ENCODE measurements at places on chromosomes 16 and 17.

GRCh38 chr17:71349908-71350600 lies 770.8 kb upstream of the SOX9 start:
- no peak for DNase-seq

- DNase-seq = no peak
Observed at GRCh38 chr16:28192806-28193529, 18.8 kb downstream of the XPO6 start.

- no peak for DNase-seq
Observed at GRCh38 chr16:2350500-2350899, 10.0 kb upstream of the ABCA3 start.

DNA sequence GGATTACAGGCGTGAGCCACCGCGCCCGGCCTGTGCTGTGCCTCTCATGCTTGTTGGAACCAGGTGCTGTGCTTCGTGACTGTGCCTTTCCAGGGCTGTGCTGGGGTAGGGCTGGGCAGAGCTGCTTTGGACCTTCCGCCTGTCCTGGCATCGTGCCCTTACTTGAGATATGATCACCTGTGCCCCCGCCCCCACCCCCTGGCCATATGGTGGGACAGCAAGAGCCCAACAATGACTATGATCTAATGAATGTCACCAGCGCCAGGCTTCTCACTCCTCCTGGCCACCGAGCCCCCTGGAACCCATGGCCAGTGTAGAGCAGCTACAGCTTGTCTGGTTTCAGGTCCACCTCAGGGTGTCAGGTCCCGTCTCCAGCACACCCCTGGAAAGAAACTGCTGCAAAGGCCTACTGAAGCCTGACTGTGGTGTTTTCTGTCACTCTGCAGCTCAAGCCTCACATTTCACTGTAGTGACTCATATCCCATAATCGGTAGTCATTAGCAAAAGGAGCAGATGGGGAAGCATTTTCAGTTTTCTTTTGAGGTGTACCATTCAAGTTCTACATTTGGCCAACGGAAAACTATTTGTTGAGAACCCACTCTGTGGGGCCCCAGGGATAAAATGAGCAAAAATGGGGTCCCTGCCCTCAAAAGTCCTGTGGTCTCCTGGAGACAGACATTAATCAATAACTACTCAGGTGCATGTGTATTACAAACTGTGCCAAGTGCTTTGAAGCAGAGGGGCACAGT lies 22.1 kb downstream of the FCSK start:
- DNase-seq = no peak

DNA sequence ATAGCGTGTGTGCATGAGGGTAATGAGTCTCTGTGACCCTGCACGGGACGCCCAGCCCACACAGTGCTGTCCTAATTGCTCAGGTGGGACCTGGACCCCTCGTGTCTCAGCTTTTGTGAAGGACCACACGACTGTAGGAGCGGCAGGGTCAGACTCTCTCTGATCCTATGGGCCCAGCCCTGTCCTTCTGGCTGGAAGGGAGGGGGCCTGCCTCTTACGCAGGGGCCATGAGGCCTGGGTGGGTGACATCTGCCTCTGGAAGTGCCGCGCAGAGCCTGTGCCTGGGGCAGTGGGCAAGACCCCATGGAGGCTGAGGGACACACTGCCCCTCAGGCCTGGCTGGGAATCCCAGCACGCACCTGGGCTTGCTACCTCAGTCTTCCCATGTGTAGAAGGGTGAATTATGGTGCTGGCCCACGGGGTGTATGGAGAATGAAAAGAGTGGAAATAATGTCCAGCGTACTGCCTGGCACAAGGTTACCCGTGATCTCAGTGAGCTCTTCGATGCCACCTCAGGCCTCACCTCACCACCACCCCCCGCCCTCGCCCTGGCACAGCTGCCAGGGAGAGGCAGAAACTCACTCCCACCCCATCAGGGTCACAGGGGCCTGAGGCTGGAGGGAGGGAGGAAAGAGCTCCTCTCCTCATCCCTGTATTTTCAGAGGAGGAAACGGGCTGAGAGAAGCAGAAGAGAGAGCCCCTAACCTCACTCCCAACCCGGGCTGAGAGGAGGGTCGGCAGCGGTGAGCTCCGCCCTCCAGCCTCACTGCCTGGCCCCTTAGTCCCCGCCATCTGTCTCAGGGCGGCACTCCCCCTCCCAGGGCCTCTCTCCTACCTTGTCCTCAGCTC lies 27.1 kb upstream of the DBNDD1 start:
- no peak for DNase-seq

DNA sequence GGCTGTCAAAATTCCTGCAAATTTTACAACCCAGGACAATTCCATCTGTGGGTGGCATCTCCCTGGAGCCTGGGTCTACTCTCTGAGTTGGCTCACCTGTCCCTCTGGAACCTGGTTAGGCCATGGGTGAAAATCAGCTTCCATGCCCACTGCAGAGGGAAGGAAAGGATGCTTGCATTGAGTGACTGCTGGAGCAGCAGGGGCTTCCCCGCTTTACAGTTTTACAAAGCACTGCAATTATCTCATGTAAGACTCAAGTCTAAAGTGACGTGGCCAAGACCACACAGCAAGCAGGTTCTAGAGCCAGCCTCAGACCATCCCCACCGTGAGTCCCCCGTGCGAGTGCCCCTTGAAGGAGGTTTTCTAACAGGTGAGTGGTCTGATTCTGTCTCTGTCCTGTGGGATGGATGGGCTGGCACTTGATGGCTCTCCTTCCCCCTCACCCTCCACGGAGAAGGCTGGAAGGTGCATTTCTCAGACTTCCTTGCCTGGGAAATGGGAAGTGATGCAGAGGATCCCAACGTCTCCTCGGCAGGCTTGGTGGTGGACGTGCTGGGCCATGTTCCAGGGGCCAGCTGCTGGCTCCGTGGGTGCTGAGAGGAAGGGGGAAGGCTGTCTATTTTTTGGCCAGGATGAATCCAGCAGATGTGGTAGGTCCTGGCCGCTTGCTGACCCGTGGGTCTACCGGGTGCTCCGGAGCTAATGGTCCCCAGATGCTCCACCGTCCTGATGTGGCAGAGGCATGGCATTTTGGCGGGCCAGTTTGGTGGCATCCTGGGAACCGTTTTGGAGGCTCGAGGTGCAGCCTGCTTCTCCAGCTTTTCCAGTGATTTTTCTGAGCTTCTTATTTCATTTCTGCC lies 26.3 kb upstream of the CBX4 start:
- no peak for DNase-seq

- no peak for DNase-seq
Observed at GRCh38 chr16:73048292-73049080, 558 bp upstream of the ZFHX3 start.

Data from right renal cortex interstitium (tissue), 3 donors.